Activated CD4-positive, alpha-beta T cell treated with anti-CD3 and anti-CD28 coated beads, Interleukin-2, Interleukin-4, amounts not matched to agents 100 ng/mL and 50 ng/mL, durations not matched to agents 16 hours and 8 hours (primary cell): ENCODE measurements at places on chromosomes 3 and 15.
A peak's percentile ranks its signal among the peaks of the same experiment; 100 is the strongest.

DNA sequence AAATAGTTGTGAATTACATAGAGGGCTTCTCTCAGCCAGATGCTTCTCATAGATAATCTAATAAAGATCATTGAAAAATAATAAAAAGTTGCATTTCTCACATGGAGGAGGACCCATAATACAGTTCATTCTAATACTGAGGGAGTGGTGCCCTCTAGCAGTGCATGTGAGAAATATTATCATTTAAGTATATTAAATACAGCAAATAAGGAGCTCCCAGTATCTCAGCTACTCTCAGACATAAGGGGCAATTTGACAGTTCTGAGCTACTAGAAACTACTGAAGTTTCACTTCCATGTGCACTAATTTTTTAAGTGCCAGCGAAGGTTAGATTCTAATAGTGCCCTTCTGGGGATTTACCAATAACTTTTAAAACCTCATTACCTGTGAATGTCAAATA lies 188.3 kb downstream of the IL5RA start:
- peak; percentile 8 for DNase-seq

- peak; percentile 7 for DNase-seq
Measured at GRCh38 chr3:136595913-136596697, 156.1 kb downstream of the STAG1 start.

- DNase-seq = no peak
Measured at GRCh38 chr3:194064380-194065332, 71.3 kb upstream of the HES1 start.

DNA sequence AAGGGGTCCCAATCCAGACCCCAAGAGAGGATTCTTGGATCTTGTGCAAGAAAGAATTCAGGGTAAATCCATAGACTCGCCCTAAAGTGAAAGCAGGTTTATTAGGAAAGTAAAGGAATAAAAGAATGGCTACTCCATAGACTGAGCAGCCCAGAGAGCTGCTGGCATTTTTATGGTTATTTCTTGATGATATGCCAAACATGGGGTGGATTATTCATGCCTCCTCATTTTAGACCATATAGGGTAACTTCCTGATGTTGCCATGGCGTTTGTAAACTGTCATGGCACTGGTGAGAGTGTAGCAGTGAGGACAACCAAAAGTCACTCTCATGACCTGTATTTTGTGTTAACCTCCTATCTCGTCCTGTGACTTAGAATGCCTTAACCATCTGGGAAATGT lies 142.2 kb downstream of the DOCK3 start:
- DNase-seq = no peak

DNA sequence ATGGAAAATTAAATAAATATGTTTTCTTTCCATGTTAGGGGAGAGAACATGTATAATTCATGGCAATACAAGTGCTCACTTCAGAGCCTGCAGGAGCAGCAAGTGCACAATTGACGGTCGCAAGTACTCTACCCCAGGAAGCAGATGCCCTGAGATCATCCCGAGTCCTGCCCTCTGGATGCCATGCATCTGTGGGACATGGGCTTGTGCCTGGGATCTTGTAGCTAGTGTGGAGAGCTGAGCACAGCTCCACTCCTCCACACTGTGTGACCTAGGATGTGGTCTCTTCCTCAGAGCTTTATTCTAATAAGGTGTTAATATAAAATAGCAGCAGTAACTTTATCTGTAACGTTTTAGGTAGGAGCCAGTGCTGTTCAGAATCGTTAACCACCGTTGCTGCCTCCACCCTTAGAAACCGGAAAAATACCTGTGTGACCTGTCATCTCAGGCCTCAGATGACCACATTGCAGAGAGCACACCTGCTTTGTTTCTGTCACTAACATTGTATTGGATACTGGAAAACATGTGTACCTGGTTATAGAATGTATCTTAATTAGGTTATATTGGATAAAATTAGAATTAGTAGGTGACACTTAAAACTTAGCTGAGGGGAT lies 105.0 kb upstream of the GOLGA6L6 start:
- DNase-seq = no peak

DNA sequence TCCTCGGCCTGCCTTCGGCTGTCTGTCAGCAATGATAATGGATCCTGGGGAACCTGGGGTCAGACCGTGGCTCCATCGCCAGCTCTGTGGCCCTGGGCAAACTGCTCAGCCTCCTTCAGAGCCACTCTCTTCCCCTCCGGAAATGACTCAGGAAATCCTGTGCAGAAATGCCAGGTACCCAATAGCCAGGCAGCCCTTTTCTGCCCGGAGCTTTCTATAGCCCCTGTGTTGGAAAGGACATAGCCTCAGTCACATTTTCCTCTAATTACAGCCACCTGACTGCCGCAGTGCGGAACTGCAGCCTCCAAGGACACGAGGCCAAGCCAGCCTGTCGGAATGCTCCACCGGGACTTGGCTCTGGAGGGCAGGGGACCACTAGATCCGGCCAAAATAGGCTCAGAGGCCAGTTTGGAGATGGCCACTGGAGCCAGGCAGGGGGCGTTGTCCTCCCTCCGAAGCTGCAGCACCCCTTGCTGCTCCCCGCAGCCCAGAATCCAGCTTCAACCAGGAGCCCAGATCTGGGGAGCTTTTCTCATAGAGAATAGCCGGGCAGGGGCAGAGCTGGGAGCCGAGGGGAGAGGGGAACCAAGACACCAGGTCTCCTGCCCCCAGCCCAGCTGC lies 11.6 kb upstream of the ZXDC start:
- peak; percentile 32 for DNase-seq

DNA sequence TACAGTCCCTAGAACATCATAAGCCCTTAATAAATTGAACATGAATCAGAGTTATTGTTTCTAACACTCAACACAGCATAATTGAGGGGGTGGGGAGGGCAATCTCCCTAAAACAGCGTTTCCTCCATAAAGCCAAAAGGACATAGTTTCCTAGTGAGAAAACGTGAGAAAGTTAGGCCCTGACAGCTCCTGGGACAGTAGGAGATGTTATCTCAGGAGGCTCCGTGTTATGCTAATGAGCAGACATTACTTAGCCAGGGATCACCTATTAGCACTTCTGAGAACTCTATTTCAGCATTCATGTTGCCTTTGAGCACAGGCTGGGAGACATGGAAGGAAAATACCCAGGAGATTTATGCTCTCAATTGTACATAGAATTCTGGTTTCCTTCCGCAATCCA lies 229.1 kb upstream of the ADAMTS9 start:
- no peak for DNase-seq

- no peak for DNase-seq
Measured at GRCh38 chr3:23203708-23204330, 692 bp downstream of the UBE2E2 start.

DNA sequence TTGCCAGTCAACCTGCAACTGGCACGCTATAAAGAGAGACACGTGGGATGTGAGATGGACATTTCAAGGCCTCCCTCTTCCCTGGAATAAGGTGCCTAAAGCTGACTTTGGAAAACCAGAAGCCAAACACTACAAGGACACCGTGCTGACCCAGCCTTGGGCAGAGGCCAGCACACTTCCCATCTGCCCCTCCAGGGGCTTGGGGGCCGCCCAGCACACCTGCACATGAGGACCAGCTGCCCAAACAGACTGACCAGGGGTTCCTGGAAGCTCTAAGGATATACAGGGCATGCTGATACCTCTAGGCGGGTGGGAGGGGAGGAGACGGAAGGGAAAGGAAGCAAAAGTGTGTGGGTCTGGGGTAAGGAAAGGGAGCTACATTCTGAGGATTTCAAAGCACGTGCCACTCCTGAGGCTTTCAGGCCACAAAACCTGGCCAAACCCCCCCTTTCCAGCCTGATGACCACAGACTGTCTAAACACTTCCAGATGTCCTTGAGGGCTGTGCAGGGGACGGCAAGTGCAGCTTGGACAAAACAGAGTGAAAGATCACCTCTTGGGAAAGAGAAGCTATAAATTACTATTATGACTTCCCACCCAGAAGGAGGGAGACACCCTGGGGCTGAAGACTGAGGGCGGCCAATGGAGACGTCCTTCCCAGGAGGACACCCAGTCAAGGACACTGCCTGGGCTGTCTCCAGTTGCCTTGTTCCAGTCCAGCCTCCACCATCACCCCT lies 57.9 kb downstream of the ADCY5 start:
- DNase-seq = no peak

DNA sequence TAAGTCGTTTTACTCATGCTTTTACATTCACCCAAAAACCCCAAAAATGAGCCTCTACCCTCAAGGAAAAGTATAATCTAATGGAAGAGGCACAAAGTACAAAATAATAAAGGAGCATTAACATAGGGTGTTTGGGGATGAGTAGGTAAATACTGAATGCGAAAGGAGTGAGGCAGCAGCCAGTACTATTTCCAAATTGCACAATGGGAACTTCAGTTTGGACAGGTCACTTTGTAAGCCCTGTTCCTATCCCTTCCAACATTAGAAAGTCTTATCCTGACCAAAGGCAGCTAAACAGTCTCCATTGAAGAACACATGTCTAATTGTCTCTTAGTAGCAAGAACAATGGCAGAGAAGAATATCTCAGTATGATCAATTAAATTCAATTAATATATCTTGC lies 728.3 kb downstream of the GBE1 start:
- no peak for DNase-seq

DNA sequence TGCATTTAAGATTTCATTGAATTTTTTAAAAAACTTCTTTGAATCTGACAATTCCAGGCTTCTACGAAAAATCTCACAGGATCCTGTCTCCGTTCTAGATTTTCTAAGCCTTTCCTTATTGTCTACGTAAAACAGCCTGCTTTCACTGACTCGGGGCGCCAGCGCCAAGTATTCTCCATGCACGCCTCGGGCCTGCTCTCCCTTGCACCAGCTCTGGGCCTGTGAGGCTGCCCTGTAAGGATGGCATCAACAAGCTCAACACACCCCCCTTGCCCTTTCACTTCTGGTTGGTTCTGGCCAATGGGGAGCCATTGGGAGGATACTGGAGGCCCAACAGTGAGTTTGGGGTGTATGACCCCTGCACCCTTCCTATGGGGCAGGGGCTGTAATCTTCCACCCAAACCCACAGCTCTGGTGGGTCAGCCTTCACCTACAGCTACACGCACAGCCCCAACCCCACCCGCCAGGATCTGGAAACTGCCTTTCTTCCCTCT lies 47.8 kb downstream of the SLC41A3 start:
- DNase-seq = no peak

- DNase-seq = no peak
Measured at GRCh38 chr15:68654786-68655560, 76.2 kb downstream of the CORO2B start.

DNA sequence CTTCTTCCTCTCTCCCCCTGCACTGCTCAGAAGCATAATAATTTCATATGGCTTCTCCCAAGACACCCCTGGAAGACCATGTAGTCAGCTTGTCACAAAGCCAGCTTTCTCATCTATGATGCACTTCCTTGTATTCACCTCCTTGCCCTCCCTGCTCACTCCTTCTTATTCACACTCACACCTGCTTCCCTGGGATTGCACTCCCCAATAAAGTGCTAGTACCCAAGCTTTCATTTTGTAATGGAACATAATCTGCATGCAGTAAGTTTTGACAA lies 76.9 kb upstream of the FRMD4B start:
- no peak for DNase-seq

DNA sequence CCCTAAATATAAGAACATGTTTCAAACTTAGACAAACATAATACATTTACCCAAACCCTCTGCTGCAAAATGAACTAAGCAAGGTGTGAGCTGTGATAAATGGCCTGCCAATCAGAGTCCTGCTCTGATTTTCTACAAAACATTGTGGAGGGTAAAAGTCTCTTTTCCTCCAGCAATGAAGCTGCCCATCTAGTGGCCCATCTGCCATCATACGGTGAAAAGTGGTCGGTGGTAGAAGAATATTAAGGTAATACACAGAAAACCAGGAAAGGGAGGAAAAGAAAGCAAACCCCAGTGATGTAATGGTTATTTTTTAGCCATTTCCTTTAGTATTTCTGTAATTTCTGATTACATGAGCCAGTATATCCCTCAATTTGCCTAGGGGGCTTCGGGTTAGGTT lies 838.1 kb downstream of the TBL1XR1 start:
- DNase-seq = no peak

DNA sequence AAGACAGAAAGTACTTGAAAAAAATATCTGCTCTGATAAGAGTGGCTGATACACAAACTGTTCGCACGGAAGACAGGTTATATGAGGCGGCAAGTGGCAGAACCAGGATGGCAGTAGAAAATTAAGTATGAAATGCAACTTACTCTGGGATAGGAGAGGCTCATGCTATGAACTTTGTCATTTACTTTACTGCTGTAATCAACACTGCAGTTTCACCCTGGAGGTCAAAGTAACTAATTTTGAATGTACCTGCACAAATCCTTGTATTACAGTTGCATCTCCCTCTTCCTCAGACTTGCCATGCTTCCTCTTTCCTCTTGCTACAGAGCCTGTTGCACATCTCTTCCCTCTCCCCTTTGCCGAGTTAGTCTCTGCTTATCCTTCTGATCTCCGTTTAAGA lies 38.8 kb downstream of the HACL1 start:
- no peak for DNase-seq

DNA sequence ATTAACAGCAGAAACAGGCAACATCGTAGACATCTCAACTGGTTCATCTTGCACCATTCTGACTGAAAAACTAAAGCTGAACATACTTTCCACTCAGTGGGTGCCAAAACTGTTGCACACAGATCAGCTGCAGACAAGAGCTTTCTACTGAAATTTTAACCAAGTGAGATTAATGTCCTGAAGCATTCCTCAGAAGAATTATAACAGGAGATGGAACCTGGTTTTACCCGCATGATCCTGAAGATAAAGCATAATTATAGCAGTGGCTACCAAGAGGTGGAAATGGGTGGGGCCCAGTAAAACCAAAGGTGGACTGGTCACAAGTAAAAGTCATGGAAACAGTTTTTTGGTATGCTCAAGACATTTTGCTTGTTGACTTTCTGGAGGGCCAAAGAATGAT lies 858.8 kb downstream of the FHIT start:
- DNase-seq = no peak

GRCh38 chr3:156837115-156837514 lies 11.0 kb downstream of the LEKR1 start:
- no peak for DNase-seq

DNA sequence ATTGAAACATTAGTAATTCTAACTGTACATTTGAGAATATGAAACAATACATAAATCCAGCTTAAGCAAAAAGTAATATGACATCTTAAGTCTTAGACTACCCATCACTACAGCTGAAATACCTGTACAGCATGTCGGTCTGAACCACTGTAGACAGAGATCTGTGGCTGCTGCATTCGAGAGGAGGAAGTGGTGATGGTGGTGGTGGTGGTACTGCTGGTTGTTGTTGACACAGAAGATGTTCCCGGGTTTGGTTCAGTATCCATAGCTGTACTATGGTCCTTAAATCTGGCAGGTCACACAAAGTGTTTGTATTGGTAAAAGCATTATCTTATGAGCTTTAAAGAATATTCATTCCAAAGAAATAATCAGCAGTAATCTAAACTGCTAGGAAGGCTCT lies 2.9 kb downstream of the PHC3 start:
- peak; percentile 72 for DNase-seq

DNA sequence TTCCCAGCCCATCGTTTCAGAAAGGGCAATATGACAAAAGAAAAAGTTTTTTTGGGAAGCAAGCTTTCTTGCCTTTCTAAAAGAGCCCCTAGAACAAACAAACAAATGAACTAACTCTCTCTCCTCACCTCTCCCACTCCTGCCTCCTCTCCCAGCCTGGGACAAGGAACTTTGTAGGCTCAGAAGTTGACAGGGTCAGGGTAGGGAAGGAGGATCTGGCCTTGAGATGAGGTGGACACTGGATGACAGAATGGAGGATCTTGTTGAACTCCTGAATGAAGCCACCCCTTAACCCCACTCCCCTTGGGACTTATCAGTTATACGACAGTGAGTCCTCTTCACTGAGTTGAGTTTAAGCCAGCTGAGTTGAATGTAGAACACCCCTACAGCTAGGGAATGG lies 1.6 kb upstream of the ITGA11 start:
- no peak for DNase-seq
